AG04450 (cell line): ENCODE measurements at places on chromosomes 3 and 15. TPM values are rescaled to one million over a fixed set of nuclear protein-coding genes. Genes with fewer than 3 reads are reported as not detected.

DNA sequence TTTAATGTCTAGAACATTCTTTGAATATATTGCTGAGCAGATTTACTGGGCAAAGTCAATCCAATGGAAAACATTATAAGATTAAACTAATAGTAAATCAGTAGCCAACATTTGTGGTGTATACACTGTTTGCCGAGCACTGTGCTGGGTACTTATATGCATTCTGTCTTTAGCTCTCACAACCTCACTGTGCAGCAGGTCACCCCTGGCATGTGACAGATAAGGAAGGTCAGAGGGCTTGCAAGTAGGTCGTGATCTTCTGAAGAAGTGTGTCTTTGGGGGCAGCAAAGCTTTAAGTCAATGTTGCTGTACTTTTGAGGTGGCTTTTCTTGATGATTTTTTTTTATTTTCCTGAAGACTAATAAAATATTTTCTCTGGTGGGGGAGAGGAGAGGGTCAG is 62.2 kb downstream of the TCAIM start:
- no peak for DNase-seq

DNA sequence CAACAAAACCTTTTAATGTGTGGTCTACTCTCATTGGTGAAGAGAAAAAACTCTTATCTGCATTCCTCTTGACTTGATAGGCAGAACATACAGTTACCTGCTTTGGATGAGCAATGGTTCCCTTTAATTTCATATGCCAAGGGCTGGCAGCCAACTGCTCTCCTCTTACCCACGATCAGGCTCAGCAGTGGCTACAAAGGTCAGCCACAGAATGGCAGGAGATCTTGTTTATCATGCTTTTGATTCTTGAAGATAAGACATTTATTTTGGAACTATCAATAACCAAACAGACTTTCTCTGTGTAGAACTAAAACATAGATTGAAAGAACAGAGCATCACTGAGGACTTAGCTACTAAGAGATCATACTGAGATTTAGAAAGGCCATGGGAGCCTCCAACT is 6.1 kb upstream of the IREB2 start:
- no peak for DNase-seq

DNA sequence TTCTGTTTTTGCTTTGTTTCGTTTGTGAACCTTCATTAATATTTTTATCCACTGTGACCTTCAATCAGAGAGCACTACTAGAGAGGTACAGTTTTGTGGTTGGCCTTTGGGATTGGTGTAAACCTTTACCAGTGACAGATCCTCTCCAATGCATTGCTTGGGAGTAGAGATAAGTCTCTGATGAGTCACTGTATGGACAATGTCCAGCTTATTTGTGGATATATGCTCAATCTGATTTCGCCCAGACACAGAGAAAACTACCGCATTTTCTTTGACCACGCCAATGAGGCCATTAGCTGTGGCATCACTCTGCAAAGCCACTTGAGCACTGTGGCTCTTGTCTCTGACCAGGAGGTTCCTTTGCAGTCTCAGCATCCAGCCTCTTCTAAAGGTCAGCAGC is 964.7 kb downstream of the TUSC7 start:
- DNase-seq = no peak

- DNase-seq = no peak
Observed at GRCh38 chr15:63918901-63919348, 85.2 kb upstream of the HERC1 start.

- no peak for DNase-seq
Observed at GRCh38 chr3:18791182-18791581, 357.1 kb upstream of the KCNH8 start.

DNA sequence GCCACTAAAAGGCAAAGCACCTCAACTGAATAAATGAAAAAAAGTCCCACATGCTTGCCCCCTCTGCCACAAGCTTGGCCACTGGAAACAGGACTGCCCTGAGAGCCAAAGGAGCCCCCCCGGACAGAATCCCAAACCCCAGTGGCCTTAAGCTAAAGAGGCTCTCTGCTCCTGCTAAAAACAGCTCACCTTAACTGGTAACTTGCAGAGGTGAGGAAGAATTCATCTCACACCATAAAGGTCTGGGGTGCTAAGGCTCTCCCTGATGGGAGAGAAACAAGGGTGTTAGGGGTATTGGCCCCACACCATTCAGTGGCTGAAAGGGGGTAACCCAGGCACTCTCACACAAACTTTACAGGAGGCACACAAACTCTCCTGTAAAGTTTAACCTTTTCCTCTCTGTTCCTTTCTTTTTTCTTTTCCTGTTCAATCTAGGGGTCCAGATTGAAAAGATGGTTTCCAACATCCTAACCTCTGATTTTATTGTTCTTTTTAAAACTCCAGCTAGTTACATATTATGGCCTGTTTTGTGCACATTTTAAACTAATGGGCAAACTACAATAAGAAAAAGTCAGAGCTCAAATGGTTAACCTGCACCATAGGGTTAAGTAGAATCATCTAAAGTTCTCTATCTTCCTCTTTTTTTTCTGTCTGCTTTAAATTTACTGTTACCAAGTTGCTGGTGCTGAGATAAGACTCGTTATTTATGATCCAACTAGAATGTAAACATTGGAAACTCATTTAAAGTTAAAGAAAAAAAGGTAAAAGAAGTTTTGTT is 19.9 kb downstream of the TRANK1 start:
- DNase-seq = no peak

Gene ALG1L2
- polyA plus RNA-seq = 0.29 TPM in 1 of 2 replicates, not detected in the other

- DNase-seq = no peak
Observed at GRCh38 chr3:23479026-23479425, 275.9 kb downstream of the UBE2E2 start.

GRCh38 chr3:117603097-117603496 is 893.5 kb downstream of the TUSC7 start:
- no peak for DNase-seq

DNA sequence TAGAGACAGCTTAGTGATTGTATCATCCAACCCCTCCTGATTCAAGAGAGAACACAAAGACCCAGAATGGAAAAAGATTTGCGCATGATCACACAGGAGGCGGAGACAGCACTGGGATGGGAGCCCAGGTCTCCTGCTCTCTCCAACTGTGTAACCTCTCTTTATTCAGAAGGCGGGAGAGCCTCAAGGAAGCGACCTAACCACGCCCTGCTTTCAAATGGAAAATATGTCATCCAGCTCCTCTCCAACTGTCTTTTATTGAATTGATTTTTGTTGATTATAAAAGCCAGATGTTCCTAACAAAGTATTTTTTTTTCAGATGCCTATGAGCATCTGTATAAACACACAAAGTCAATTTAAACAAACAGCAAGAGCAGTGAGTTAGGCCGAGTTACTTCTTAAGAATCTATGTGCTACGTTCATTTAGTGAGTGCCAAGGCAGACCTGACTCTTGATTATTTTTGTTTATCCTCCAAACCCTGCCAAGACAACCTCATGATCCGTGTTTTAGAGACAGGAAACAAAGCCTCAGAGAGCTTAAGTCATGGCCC is 74.5 kb downstream of the BFSP2 start:
- peak; percentile 83 for DNase-seq

Gene CPB1
- not detected in 2 replicates for polyA plus RNA-seq

DNA sequence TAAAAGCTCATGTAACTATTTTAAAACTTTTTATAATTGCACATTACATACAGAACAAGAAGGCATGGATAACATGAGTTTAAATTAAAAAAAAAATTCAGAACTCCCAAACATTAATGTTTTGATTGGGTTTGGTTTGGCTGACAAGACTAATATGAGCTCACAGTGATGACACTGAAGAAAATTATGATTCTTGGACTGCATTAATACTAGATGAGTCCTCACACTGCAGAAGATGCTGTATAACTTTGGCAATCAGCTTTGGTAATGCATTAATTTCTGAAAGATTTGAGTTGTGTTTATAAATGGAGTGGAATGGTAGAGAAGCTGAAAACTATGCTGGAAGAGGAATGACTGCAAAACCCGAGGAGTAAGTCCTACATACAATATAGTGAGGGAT is 358.9 kb downstream of the PLCL2 start:
- no peak for DNase-seq

GRCh38 chr3:158789592-158789991 is 12.3 kb upstream of the MFSD1 start:
- no peak for DNase-seq

Gene ARNT2
- polyA plus RNA-seq = 36.8 and 42.8 TPM in 2 replicates

DNA sequence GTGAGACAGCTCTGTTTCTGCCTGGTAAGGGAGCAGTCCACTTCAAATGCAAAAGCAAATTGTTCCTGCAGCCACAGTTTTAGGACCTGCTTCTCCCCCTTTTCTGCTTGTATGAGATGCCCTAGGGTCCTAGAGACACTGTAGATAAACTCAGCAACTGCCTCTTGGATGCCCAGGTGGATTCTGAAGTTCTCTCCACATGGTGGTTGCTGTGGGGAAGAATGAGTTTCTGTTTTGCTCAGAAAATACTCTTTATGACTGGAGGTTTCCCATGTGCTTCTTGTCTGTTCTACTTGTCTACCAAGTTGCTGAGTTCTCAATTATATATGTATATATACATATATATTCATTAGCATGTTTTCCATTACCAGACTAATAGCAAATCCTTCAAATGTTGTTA is 5.6 kb upstream of the ZNF80 start:
- DNase-seq = no peak

DNA sequence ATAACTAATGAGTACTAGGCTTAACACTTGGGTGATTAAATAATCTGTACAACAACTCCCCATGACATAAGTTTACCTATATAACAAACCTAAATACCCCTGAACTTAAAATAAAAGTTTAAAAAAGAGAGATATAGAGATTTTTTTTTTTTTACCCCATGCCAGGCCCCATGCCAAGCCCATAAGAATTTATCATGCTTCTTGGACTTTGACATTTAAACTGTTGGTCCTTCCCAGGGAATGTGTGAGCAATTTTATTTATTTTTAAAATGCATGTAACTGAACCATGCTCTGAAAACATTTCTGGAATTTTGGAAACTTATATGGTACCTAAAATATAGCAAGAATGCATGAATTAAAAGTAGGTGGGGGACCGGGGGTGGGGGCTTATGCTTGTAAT is 26.3 kb downstream of the KLHL6 start:
- DNase-seq = no peak

DNA sequence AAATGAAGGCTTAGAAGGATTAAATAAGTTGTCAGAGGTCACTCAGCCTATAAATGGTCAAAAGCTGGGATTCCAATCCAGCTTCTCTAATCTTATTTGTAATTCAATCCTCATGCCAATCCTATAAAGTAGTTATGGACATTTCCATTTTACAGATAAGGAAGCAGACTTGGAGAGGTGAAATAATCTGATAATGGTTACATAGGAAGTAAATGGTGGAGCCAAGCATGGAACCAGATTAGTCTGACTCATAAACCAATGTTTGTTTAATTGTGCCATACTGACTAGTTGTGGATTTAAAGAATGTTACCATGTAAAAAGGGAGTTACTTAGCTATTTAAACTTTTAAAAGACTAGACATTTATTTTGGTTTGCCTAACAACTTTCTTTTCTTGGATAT is 59.7 kb downstream of the KCNAB1 start:
- DNase-seq = no peak

Gene FGF7
- polyA plus RNA-seq = 113 and 175 TPM in 2 replicates

- DNase-seq = no peak
Observed at GRCh38 chr15:70314018-70314354, 216.3 kb upstream of the TLE3 start.

- no peak for DNase-seq
Observed at GRCh38 chr3:160748787-160749186, 7.2 kb upstream of the PPM1L start.

Gene CSPG4
- 5.8 and 8.4 TPM in 2 replicates for polyA plus RNA-seq

Gene CPNE9
- polyA plus RNA-seq = not detected in 2 replicates

- DNase-seq = no peak
Observed at GRCh38 chr3:116033516-116033915, 410.2 kb downstream of the GAP43 start.

- DNase-seq = no peak
Observed at GRCh38 chr15:59686389-59686788, 2.7 kb downstream of the BNIP2 start.

Gene DLL4
- 1.5 and 2.6 TPM in 2 replicates for polyA plus RNA-seq
